BJ (cell line): ENCODE measurements at places on chromosomes 4 and X. TPM values are rescaled to one million over a fixed set of nuclear protein-coding genes. Genes with fewer than 3 reads are reported as not detected.

ZCCHC18 gene
- polyA plus RNA-seq: 1.5 and 3.2 TPM in 2 replicates

SLC39A8 gene
- polyA plus RNA-seq: 0.52 and 0.69 TPM in 2 replicates

FRAS1 gene
- polyA plus RNA-seq: 3.2 and 4.4 TPM in 2 replicates

DNA sequence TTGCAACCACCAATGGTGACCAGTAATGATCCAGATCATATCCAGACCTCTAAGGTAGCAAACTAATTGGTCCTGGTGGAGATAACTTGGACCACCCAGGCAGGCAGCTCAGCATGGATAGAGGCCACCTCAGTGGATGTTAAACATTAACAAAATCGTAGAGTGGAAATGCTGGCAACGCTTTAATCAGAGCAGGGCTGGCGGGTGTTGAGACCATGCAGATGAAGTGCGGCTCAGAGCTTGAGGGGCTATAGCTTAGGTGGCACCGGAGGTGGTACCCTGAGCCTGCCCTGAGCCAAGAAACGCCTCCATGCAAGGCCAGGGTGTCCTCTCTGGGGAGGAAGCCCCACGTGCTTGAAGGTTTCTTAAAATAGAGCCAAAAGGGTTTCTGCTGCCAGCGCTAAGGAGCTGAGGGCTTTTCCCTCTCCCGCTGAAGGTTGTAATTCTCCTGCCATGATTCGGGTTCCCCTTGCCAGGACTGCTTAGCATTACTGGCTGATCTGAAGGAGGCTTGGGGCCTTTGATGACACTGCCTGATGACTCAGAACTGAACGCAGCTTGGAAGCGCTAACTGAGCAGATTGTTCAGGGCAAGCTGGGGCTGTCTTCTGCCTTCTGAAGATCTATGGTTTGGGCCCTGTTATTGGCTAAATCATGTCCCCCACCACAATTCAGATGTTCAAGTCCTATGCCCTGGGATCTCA is 177.8 kb upstream of the ATP6AP2 start:
- no peak for DNase-seq

MAGEA10 gene
- not detected in 2 replicates for polyA plus RNA-seq

GRCh38 chrX:69616457-69617203 is 717 bp downstream of the EDA start:
- no peak for DNase-seq

DNA sequence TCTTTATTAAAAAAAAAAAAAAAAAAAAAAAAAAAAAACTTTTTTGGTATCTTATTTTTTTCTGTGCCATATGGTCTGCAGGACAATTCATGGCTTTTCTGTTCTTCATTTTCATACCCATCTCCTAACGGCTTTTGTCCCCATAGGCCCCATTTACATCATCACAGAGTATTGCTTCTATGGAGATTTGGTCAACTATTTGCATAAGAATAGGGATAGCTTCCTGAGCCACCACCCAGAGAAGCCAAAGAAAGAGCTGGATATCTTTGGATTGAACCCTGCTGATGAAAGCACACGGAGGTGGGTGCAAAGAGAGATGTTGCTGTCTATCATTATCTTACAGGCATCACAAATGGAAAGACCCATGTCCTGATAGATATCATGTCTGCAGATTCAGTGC is 49.1 kb downstream of the PDGFRA start:
- no peak for DNase-seq

GRCh38 chrX:4263030-4263803 is 549.8 kb upstream of the PRKX start:
- no peak for DNase-seq

GCNA gene
- 2.4 and 3.0 TPM in 2 replicates for polyA plus RNA-seq

UGT2B10 gene
- not detected in 2 replicates for polyA plus RNA-seq

GRCh38 chr4:173165706-173166105 is 2.9 kb upstream of the GALNT7 start:
- no peak for DNase-seq

DNA sequence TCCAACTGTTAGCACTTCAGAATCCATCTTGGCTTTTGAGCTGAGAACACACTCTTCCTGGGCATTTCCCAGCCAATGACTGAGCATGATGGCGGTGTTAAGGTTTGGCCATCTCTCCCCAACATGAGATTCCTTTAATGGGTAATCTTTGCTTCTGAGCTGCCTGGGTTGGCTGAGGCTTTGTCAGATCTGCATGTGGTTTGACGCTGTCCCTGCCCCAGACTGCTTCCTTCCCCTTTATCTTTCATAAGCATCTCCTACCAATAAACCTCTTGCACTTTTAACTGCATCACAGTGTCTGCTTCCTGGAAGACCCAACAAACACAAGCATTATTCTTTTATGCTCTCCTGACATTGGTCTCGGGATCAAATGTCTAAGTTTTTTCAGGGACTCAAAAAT is 31.5 kb upstream of the DIPK2B start:
- DNase-seq: no peak

DNA sequence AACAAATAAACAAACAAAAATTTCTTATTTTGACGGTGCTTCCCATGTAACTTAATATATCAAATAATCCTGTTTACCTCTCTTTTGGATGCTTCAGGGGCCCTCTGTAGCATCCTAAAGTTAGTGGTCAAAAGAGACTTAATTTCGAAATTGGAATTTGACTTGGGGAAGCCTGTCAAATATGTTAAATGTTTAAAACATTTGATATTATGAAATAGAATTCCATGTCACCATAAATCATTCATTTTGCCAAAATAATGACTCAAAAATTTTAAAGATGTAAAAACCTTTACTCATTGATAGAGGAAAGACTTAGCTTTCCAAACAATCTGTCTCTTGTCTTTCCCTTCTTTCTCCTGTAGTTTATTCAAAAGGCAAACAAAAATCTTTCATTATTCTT is 20.6 kb upstream of the TEX13A start:
- no peak for DNase-seq

DNA sequence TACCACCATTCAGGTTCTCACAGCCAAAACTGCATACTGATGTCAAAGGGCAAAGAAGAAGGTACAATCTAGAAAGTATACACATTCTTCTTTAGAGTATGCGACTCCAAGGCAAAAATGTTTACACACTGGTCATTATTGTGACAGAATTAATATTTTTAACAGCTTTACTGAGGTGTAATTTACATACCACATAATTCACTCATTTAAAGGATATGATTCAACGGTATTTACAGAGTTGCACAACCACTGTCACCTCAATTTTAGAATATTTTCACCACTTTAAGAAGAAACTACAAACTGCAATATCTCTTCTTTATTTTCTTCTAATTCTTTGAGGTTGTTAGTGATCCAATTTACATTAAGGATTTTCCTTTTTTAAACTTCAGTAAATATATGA is 325.4 kb upstream of the SMIM31 start:
- DNase-seq: no peak

- DNase-seq: no peak
Observed at GRCh38 chr4:143406523-143406922, 69.8 kb downstream of the GAB1 start.

DNA sequence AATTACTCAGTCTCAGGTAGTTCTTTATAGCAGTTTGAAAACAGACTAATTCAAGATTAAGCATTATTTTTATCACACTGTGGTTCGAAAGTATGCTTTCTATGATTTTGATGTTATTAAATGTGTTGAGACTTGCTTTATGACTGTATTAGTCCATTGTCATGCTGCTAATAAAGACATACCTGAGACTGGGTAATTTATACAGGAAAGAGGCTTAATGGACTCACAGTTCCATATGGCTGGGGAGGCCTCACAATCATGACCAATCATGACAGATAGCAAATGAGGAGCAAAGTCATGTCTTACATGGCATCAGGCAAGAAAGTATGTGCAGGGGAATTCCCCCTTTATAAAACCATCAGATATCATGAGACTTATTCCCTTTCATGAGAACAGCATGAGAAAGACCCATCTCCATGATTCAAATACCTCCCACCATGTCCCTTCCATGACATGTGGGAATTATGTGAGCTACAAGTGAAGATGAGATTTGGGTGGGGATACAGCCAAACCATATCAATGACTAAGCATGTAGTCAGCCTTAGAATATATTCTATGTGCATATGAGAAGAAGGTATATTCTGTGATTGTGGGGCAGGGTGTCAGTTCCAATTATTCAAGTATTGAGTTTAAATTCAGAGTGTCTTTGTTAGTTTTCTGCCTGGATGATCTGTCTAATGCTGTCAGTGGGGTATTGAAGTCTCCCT is 44.6 kb upstream of the UGT2A1 start:
- no peak for DNase-seq

GRCh38 chrX:102708900-102709299 is 3.3 kb upstream of the GPRASP2 start:
- no peak for DNase-seq

- DNase-seq: no peak
Observed at GRCh38 chrX:129743821-129744220, 5.0 kb downstream of the XPNPEP2 start.

RAB40AL gene
- polyA plus RNA-seq: 0.32 and 0.39 TPM in 2 replicates

OTUD5 gene
- 48.9 and 53.6 TPM in 2 replicates for polyA plus RNA-seq
